Daoy (cell line): ENCODE measurements at places on chromosomes 11 and 22. TPM values are rescaled to one million over a fixed set of nuclear protein-coding genes. Genes with fewer than 3 reads are reported as not detected.

- DNase-seq = no peak
Measured at GRCh38 chr11:61112575-61112974, 10.3 kb downstream of the CD5 start.

DNA sequence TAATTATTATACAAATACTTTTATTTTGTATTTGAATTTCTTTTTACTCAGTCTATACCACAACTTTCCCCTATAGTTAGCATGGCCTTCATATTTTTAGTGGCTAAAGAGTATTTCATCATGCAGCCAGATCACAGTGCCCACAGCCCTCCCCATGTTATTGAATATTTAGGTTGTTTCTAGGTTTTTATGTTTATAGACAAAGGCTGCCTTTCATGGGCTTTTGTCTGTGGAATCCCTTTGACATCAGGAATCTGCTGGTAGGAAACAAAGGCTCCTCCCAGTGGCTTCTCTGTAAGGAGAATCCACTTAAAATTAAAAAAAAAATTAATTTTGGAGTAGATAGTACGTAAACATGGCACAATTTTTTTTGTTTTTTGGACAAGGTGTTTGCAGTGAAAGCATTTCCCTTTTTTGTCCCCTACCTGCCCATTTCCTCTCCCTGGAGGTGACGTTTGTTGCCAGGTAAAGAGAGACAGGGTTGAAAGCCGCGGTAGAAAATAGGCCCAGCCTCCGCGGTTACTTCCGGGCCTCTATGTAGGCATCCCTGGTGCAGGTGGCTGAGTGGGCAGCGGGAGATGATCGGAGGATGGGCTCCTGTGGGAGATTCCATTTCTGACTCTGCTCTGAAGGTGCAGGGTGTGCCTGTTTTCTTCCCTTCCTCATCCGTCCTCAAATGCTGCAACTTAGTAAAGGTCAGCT lies 82.2 kb upstream of the OR4B1 start:
- no peak for DNase-seq

Gene APOL6
- total RNA-seq = 23.4 and 23.7 TPM in 2 replicates

DNA sequence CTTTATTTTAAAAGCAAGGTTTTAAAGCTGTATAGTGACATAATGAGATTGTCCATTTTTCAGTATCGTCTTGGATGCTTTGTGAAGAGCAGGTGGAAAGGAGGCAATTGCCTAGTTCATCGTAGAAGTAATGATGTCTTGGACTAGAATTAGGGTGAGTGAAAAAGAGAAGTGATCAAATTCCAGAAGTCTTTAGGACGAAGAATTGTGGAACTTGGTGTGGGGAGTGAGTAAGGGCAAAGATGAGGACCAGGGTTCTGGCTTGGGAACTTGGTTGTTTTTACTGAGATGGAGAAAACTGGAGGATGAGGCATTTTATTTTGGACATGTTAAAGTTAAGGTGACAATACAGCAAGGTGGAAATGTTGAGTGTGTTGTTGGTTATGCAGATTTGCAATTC lies 1.2 kb downstream of the ILK start:
- DNase-seq = no peak

GRCh38 chr22:46150655-46151477 lies 540 bp downstream of the PPARA start:
- DNase-seq = peak; percentile 27

Gene GRAMD1B
- total RNA-seq = 2.3 and 4.1 TPM in 2 replicates

- DNase-seq = no peak
Measured at GRCh38 chr11:70325824-70326223, 55.3 kb downstream of the PPFIA1 start.

DNA sequence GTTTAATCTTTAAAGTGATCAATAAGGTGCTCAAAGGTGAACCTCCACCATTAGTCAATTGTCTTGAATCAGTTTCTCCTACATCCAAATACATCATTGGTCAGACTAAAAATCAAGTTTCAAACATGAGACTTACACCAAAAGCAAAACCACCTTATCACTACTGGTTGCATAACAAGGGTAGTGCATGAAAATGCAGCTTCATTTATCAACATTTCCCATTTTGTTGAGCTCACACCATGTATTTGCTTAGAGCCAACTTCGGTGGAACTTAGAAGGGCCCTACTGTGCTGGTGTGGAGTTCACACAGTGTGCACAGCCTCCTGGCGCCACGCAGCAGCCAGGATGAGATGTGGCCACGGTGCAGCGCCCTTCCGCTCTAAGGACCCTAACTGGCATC lies 23.1 kb upstream of the PHLDA2 start:
- DNase-seq = no peak

DNA sequence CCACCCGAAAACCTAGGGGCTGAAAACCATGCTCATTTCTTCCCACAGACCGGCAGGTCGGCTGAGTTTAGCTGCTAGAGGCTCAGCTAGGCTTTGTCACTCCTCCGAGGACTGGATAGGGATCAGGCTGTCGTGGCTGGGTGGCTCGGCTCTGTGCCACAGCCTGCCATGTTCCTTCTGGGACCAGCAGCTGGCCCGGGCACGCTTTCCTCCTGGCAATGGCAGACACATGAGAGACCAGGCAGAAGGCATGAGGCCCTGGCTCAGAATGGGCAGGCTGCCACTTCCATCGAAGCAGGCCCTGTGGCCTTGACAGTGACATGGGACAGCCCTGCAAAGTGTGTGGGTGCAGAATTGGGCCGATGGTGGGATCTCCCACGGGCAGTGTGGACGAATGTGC lies 20.9 kb downstream of the PARVG start:
- DNase-seq = no peak

DNA sequence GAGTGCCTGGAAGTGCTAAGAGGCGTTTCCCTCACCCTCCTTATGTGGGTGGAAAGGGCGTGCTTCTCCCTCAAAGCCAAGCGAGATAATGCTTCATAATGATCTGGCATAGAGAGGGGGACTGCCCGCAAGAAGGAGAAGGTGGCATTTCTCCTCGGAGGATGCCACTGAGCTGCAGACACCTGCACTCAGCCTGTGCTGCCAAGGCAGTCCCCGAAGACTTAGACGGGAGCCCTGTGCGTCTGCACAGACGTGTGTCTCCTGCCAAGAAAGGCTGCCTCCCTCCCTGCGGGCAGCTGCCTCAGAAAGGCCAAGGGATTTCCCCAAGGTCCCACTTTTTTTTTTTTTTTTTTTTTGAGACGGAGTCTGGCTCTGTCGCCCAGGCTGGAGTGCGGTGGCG lies 48.1 kb upstream of the SPATA19 start:
- DNase-seq = no peak

Gene SIRT3
- total RNA-seq = 4.9 and 5.4 TPM in 2 replicates

Gene RRM1
- total RNA-seq = 144 and 157 TPM in 2 replicates

Gene GGT5
- total RNA-seq = not detected in 2 replicates

GRCh38 chr11:19225581-19225980 lies 15.2 kb downstream of the E2F8 start:
- DNase-seq = no peak

DNA sequence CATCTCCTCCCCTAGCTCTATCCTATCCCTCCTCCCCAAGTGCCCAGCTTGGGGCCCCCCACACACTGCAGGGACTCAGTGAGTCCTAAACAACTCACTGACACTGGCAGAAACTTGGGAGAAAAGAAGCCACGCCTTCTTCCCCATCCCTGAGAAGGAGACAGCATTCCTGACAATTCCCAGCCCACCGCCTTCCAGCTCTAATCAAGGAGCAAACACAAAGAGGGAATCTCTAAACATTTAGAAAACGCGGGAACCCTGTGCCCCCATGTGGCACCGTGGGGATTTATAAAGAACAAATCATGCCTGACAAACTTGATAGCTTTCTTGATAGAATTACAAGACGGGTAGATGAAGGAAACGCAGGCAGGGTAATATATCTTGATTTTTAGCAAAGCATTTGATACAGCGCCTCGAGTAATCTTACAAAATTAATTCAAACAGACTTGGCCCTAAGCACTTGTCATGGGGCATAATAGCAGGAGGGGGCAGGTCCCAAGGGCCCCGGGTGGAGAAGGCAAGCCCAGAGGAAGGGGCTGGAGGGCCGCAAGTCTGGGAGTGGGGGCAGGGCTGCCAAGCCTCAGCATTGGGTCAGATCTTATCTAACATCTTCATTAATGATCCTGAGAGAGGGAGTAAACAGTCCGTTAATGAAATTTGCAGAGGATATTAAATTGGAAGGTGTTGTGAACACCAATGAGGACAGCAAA lies 4.5 kb downstream of the CHST1 start:
- DNase-seq = no peak

DNA sequence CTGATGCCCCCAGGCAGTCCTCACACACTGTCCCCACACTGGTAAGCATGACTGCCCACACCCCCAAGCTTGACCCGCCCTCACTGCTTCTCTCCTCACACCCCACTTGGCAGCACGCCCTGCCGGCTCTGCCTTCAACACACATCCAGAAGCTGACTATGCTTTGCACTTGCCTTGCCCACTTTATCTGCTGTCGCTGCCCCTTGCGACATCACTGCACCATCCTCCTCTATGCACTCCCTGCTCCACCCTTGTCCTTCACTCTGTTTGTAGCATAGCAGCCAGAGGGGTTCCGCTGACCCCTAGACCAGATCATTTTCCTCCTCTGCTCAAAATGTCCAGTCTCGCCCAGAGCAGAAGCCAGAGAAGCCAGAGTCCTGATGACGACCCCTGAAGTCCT lies 25.3 kb upstream of the SLC25A1 start:
- DNase-seq = no peak

Gene HBG2
- total RNA-seq = not detected in 2 replicates

- DNase-seq = no peak
Measured at GRCh38 chr11:12243486-12243885, 133.1 kb downstream of the MICAL2 start.

DNA sequence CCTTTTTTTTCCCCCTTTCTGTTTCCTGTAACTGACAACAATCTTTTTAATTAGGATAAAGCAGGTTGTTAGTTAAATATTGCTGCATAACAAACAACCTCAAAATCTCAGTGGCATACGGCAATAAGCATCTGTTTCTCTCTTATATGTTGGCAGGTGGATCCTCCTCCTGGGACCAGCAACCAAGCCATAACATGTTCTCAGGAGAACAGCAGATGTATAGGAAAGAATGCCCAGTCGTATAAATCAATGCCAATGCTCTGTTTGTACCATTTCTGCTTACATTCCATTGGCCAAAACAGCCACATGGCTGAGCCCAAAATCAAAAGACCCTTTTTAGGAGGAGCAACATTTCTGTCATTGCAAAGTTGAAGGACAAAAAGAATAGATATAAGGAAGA lies 445.7 kb downstream of the AASDHPPT start:
- DNase-seq = no peak

DNA sequence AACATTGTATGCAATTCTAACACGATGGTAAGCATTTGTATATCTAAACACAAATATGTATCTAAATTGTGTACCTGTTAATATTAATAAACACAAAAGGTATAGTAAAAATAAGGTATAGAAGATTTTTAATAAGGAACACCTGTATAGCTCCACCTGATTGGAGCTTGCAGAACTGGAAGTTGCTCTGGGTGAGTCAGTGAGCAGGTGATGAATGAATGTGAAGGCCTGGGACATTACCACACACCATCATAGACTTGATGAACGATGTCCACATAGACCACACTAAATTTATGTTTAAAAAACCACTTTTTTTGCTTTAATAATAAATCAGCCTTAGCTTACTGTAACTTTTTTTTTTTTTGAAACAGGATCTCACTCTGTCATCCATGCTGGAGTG lies 97.6 kb upstream of the CLMP start:
- no peak for DNase-seq

GRCh38 chr11:83643115-83643514 lies 356.9 kb upstream of the CCDC90B start:
- no peak for DNase-seq

DNA sequence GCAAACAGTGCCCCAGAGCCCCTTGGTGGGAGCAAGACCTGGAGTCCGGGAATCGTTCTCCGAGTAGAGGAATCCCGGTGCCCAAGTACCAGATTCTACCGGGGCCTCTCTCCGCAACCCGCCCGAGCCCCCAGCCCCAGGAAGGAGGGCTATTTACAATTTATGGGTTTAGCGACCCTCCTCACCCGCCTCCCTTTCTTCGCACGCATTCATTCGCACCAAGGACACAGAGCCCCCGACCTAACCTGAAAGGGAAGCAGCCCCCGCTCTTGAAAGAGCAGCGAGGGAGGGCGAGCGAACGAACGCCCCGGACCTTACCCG lies 628 bp downstream of the LRP4 start:
- no peak for DNase-seq

DNA sequence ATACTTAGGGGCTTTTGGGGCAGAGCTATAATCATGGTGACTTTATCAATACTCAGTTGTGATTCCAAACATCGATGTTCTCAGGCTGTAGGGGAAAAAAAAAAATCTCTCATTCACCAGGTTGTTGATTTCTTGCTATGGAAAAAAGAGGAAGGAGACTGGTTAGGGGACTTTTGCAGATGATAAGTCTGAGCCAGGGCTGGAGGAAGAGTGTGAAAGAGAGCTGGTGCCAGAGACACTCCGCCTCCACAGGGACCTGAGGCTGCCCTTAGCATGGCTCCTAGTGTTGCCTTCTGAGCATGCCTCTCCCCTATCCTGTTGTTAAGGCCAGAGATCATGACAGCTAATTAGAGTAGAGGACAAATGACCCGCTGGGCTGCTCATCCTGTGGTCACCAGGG lies 16.9 kb downstream of the UPB1 start:
- DNase-seq = no peak

Gene TIGD3
- total RNA-seq = 0.34 and 0.42 TPM in 2 replicates

Gene NEU3
- total RNA-seq = 5.9 and 17.7 TPM in 2 replicates
